NCI-H446 (cell line): ENCODE measurements at places on chromosomes 7 and 10.
A peak's percentile ranks its signal among the peaks of the same experiment; 100 is the strongest.

DNA sequence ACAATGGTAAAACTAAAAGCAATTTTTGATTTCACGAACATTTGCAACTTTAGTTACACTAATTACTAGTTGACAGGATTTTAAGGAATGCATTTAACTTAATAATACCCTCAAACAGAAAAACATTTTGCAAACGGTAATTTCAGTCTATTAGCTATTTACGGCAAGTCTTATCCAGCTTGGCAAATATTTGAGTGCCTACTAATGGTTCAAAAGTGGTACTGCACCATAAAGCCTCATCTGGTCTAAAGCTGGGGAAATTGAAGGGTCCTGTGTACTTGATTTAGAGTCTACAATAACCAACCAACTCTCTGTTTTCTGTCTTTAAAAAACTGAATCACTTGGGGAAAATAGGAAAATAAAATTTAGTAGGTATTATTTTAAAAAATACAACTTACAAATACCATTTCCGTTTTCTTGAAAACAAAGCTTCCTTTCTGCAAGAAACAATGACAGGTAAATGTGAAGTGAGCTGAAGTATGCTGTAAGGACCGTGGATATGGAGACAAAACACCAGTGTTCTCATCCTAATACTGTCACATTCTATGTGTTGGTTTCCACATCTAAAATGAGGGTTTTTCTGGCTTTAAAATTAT, 142.3 kb downstream of the VPS50 start:
- peak; percentile 43 for DNase-seq

DNA sequence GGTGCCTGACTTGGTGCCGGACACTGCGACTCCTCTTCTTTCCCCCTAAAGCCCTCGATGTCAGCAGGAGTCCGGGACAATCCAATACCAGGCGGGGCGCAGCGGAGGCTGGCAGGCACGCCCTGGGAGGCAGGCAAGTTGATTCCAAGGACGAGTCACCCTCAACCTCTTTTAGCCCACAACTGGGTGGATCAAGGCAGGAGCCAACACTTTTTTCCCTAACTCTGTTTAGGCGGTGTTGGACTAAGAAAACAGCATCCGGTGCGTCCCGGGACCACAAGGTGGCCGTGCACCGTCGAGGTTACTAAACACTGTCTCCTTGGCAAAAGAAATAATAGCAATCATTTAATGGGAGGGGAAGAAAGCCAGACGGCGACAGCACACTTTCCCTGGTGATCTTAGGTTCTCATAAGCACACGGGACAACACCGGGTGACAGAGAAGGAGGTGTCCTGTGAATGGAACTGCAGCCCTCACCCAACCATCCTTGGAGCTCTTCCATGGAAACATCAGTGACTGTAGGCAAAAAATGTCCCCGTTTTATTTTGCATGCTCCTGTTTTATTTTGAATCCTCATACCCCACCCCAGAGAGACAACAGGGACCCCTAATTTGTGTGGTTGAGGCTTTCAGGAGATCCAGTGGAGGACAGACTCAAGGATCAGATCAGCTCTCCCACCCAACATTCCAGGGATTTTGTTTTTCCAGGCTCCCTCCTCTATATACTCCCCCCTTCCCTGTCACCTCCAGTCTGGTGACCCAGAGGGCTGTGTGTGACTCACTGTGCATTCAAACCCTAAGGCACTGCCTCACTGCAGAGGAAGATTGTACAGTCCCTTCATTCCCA, 1.3 kb upstream of the CALCR start:
- no peak for DNase-seq

- DNase-seq, result no peak
Observed at GRCh38 chr10:84522612-84523462, 194.4 kb downstream of the CCSER2 start.

DNA sequence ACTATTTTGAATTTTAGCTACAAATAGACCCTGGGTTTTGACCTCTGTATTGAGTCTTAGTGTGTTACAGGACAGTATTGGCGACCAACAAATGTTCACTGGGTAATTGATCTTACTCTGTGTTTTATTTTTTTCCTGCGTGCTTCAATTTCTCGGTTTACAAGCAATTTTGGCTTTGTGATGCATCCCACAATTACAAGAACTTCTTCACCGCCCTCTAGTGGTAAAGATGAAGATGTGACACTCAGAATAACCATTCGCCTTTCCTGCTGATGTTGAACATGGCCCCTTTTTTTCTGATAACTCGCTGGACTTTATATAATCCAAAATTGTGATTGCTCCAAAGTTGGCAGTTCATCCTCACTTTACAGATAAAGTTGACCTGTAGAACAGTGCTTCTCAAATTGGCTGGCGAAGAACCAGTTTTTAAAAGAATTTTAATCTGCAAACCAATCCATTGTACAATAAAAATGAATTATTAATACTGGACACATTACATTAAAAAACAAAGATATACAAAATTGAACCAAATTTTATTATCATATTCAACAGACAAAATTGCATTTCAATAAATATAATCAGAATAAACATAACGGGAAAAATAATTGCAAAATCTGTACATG, 20.2 kb upstream of the SMC3 start:
- peak; percentile 75 for DNase-seq

GRCh38 chr10:123301077-123301857, 147.1 kb downstream of the BUB3 start:
- peak; percentile 1 for DNase-seq
